GM04504 (cell line): ENCODE measurements at places on chromosomes 12 and 14.

DNA sequence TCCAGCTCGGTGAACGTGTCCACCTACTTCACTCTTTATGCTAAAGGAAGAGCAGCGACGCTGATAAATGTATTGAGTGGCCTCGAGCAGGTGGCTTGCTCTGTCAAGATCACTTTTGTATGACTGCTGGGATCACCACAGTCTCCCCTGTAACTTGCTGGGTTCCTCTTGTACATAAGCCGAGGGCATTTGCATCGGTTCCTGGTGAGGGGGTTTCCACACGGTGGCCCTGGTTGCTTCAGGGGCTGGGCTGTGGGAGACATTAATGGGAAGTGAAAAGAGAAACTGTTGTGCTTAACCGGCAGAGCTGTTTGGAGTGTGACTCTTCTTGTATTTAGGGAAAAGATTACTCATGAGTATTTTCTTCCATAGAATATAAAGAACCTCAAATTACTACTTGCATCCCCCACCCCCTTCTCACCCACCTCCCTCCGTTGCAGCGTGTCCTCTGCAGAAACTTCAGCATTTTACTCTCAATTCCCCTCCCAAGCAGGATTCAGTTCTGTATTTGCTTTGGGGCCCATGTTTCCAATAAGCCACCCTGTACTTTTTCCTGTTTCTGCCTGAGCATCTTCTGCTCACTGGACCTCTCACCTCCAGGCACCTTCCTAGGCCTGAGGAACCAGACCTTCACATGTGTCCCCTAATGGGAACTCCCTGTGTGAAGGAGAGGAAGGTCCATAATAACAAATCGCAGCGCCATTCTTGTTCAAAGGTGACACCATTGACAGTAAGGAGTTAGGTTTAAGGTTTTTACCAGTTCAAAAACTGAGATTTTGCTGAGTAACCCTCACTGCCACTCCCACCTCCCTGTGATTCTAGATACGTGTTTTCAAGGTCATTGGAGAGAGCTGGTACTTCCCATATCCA lies 187.0 kb downstream of the ETV6 start:
- DNase-seq, result no peak

GRCh38 chr12:47721431-47721973 lies 3.8 kb downstream of the ENDOU start:
- no peak for DNase-seq

DNA sequence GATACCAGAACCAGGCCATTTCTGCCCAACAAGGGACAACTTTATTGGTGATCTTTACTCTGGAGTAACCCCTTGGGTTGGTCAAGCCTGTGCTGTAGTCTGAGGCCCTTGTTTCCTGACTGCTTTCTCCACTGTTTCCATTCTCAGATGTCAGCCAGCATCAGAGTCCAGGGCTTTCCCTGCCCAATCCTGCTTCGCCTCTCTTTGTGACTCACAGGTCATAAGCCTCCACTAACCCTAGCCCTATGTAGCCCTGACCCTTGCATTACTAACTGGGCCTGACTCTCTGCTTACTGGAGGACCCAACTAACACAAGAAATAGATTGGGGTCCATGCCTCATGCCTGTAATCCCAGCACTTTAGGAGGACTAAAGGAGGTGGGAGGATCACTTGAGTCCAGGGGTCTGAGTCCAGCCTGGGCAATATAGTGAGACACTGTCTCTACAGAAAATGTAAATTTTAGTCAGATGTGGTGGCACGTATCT lies 8.6 kb upstream of the SNRNP35 start:
- no peak for DNase-seq

- no peak for DNase-seq
Measured at GRCh38 chr12:8950221-8950527, 729 bp upstream of the M6PR start.

DNA sequence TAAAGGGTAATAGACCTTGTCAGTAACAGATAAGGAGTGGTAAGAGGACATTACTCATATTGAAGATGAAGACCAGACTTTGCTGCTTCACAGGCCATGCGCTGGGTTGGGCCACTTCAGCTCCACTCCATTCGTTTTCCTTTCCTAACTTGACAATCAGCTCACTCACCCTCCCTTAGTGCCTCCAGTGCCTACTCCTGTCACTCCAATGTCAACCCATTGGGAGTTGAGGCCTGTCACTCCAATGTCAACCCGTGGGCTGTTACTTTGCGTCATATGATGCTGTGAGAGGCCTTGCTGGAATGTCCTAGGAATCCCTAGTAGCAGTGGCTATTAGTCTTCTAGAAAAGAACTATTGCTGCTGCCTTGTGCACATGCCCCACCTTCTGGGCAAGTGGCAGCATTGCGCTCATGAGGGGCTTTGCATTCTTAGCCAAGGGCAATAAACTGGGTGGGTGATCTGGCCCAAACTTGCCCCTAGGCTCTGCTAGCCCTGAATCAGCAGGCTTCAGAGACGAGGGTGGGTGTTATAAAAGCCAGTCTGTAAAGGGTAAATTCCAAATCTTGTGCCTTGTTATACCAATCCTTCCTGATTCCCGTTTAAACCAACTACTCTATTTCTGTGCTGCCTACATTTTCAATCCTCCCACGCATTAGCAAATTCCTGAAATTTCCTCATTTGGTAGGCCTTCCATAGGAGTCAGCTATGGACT lies 36.1 kb downstream of the BAZ2A start:
- peak; percentile 35 for DNase-seq

DNA sequence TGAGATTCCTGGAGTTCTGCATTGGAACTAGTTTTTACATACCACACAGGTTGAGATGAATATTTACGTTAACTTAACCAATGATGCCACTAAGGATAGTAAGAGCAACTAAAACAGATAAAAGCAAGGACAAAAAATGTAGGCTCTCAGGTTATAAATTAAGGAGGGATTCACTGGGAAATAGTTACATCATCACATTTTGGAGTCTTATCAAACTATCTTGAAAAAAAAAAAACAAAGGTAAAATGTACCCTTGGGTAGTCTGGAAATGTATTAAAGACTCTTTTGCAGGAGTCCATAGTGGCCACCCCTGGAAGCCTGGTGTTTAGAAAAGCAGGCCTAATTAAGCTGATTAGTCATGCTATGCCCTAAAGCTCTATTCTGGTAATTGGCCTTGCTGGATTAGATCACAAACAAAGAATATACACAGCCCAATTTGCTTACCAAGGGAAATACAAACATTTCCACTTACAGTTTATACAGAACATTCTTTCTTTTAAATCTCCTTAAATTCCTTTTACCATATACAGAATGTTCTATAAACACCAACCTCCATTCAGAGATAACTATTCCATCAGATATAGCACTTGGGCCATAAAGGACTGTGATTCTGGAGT lies 39.3 kb downstream of the SLC25A47 start:
- no peak for DNase-seq

GRCh38 chr14:102140750-102141145 lies 1.1 kb downstream of the WDR20 start:
- DNase-seq, result no peak

GRCh38 chr12:122868471-122869177 lies 27.3 kb downstream of the VPS37B start:
- no peak for DNase-seq

GRCh38 chr14:50578433-50578832 lies 18.5 kb downstream of the ATL1 start:
- no peak for DNase-seq

DNA sequence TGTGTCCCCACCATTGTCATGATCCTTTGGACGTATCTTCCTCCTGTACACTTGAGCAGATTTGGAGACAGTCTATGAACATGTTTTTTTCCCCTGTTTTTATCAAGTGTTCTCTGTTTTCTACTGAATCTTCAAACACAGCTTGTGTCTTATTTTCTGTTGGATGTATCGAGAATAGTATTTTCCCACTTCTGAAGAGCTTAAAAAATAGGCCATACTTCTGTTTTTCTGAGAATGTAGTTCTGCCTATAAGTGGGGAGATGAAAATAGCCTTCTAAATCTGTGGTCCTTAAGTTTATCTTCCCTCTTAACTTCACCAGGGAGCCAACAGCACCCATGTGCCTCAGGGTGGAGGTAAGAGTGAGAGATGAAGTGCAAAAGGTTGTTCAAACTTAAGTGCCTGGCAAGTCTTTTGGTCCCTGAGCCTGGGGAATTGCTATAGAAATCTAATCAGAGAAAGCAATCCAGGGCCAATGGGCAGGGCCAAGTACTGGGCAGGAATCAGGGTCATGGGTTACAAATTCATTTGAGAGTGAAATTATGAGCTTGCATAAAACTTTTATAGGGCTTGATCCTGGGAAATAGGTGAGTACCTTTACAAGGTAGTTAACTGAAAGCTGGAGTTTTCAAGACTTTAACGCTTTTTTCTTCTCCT lies 58.9 kb downstream of the ARF6 start:
- DNase-seq, result no peak

- DNase-seq, result no peak
Measured at GRCh38 chr12:132814232-132814631, 14.4 kb downstream of the GOLGA3 start.

DNA sequence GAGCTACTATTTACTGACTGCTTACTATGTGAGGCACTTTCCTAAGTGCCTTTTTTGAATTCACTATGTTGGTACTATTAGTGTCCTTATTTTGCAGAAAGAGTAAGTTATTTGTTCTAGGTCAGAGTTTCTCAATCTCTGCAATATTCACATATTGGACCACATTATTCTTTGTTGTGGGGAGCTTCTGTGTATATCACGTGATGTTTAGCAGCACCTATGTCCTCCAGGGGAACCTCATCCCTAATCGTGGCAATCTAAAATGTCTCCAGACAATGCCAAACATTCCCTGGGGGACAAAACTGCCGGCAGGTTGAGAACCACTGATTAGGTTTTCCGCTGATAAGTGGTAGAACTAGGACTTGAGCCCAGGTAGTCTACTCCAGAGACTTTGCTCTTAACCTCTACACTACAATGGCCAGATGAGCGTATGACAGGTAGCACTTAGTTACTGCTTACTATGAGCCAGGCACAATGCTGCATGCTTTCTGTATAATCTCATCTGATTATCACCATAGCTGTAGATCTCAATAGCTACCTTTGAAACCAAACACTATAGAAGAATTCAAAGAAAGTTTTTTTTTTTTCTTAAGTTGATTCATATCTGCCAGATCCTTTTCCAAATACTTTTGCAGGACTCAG lies 38.9 kb downstream of the NELL2 start:
- no peak for DNase-seq

DNA sequence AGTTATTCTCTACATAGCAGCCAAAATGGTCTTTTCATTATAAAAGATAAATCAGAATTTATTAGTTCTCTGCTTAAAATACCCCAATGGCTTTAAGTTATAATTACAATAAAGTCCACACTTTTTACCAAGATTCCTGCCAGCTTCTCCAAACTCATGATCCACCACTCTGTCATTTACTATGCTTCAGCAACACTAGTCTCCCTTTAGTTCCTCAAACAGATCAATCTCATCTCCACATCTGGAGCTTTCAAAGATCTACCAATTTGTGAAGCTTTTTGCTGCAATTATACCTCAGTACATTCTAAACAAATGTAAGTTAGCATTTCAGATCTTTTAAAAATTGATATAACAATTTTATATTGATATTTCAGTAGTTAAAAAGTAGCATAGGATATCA lies 24.9 kb downstream of the CATSPERB start:
- DNase-seq, result no peak

DNA sequence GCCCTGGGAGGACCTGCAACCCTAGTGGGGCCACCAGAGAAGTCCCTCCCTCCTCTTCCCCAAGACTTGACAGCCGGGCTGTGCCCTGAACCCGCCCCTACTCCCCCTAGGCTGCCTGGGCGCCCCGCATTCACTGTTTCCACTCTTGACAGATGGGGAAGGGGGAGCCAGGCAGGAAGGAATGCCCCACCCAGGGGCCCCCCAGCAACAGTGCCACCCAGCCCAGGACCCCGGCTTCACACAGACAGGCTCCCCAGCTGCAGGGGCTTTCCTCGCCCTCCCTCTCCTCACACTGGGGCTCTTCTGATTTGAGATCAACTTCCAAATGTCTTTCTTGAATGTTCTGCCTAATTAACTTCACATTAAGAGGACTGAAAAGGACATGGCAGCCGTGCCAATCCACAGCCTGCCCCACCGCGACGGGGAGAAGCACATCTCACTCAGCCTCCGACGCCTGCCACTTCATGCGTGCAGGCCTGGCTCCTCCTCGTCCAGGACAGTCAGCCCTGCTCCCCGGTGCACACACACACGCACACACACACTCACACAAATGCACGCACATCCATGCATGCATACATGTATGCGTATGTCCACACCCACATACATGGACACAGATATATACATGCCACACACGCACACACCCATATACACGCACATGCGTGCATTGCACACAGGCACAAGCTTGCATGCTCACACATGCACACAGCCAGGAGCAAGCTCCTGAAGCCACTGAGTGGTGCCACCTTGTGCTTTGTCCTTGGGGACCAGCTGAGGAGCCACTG lies 19.6 kb upstream of the C14orf180 start:
- no peak for DNase-seq

- no peak for DNase-seq
Measured at GRCh38 chr12:102376181-102376747, 104.1 kb downstream of the IGF1 start.

DNA sequence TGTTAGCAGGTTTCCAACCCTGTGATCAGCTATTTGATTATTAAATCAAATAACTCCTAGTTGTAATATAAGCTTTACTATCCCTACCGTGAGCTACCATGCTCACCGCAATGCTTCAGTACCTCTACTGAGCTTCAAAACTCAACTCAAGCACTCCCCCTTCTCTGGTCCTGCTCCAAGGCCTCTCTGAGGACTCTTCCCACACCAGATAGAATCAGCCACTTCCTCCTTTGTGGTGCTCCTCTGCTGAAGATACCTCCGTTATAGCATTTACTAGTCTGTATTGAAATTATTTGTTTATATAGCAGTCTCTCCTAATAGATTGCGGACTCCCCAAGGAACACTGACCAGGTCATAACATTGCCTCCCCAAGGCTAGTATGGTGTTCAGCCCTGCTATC lies 17.5 kb downstream of the AREL1 start:
- DNase-seq, result no peak

DNA sequence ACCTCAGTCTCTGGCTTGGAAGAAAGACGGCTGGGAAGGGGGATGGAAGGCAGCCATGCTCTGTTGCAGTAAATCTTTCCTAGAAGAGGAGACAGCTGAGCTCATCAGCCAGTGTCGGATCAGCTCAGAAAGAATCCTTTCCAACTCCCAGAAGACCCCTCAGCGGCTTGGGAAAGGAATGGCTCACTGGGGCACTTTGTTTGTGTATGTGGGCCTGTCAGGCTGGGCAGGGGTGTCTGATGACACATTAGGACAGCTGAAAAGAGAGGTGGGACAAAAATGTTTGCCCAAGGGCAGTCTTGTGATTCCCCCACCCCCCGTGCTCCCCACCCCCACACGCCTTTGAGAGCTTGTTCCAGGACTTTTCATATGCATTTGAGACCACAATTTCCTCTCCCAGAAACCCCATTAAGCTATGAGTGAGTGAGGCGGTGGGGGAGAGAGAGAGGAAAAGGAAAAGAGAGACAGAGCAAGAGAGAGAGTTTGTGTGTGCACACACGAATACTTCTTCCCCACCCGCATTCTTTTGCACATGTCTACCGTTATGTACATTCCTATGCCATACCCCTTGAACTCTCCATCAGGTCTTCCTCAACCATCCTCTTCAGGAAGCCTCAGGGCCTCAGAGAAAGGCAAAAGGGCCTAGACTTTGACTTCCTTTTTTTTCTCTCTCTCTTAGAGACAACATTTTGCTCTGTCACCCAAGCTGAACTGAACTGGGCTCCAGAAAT lies 198.9 kb downstream of the ZFP36L1 start:
- no peak for DNase-seq

- peak; percentile 26 for DNase-seq
Measured at GRCh38 chr14:79161571-79161970, 991.4 kb downstream of the NRXN3 start.

GRCh38 chr14:88196925-88197324 lies 126.1 kb downstream of the KCNK10 start:
- no peak for DNase-seq
